ENCODE measurements at places on chromosomes 1 and 21. TPM values are rescaled to one million over a fixed set of nuclear protein-coding genes. Genes with fewer than 3 reads are reported as not detected.

DNA sequence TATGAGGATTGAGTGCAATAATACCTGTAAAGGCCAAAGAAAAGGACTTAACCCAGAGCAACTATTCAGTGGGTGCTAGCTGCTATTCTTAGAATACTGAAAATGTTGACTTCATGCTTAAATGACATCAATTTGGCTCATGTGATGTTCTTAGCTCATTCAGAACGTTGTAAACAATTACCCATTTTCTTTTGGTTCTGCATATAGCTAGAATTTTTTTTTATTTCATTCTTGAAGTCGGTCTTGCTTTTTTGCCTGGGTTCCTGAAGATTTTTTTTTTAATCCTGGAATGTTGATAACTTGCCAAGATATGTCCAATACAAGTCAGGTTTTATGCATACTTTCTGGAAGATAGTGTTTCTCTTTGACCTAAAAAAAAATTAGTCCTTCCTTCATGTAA, 772.0 kb downstream of the LTN1 start:
- DNase-seq = no peak

DNA sequence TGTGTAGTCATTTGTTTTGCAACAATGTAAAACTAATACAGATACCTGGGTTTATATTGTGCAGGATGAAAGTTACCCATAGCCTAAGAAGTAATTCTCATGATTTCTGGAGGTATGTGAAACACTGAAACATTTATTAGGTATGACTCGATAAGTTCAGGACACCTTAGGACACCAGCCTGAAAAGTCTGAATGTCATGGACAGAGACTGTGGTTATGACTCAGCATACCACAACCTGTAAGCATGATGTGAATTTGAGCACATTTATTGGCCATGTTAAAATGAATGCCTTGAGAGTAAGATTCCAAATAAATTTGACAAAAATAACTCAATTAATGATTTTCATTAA, 1471.7 kb upstream of the B3GALT2 start:
- no peak for DNase-seq

DNA sequence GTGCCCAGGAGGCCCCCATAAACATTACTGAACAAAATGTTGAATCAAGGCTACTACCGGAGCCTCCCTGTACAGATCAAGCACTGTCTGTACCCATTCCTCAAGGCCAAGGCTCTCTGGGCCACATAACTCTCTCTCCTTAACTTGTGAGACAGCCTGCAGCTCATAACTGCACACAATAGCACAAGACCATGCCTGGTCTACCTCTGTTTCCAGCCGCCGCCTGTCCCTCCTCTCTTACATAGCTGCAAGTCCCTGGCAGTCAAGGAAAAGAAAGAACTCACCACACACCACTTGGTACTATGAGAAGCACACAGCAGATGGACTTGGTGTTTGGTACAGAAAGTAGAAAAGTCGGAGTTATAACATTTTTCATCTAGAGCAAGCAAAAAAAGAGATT, 91.1 kb downstream of the SSBP3 start:
- DNase-seq = no peak

- no peak for DNase-seq
These were observed 67.1 kb downstream of the MAN1C1 start for GRCh38 chr1:25683731-25684130.

The CYYR1 gene
- 53.3 TPM for polyA plus RNA-seq

GRCh38 chr1:17310068-17310640, 2.2 kb downstream of the PADI4 start:
- DNase-seq = no peak

The HCRTR1 gene
- polyA plus RNA-seq = 0.19 TPM

The CELA2B gene
- polyA plus RNA-seq = 0.44 TPM

- DNase-seq = no peak
These were observed 30.5 kb upstream of the THEM4 start for GRCh38 chr1:151939779-151940178.

The ADAMTS5 gene
- 20.0 TPM for polyA plus RNA-seq

The CLCA4 gene
- not detected for polyA plus RNA-seq

- DNase-seq = no peak
These were observed 20.9 kb downstream of the UQCRHL start for GRCh38 chr1:15786581-15786980.

The ZNF326 gene
- 65.9 TPM for polyA plus RNA-seq

DNA sequence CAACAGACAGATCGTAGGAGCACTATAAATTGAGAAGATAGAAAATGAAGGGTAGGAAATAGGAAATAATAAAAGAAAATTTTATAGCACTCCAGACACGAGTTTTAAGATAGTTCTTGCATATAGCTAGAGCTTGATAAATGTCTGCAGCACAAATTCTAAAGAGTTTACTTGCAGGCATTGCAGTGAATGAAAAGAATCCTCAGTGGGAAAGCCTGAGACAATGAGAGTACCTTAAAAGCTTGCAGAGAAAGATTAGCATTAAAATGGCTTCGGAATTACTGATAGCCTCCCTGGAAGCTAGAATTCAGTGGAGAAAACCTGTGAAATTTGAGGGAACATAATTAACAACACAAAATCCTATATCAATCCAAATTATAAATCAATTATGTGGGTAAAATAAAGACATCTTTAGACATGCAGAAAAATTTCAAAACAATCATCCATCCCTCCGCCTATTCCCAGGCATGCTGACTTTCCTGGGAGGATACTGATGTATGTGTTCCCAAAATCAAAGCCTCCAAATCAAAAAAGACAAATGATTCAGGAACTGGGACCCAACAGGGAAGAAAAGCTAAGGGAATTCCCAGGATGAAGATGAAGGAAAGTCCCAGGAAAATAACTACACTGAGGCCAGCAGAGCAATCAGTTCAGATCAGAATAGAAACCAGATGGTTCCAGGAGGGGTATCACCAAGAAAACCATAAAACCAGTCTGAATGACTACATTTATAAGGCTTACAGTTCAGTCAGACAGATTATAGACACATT, 305.9 kb upstream of the USP25 start:
- no peak for DNase-seq
